Esophagus muscularis mucosa (tissue), 4 donors: ENCODE measurements at places on chromosomes 2 and 18. TPM values are rescaled to one million over a fixed set of nuclear protein-coding genes. Genes with fewer than 3 reads are reported as not detected.

DNA sequence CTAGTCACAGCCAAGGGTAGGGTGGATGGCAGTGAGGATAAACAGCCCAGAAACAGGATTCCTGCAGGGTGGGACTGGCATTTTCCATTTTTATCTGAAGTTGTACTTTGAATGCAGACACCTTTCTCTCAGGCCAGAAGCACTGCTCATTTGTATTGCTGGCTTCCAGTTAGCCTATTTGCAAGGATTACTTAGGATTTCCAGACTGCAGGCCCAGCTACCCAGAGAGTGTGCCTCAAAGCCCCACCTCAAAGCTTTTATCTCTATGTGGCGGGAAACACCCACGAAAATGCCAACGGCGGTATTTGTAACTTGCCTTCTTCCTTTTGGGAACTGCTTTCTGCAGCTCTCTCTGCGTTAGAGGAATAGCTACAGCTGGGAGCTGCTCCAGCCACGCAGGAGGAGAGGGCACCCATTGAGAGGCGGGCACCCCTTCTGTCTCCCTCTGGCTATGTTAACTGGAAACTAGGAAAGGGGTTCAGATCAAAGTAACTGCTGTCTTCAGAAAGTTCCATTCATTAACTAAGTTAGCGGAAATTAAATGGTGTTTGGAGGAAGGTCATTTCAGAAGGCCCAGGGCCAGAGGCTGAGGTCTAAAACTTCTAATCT lies 144.9 kb downstream of the TGIF1 start:
- peak overlapping the region; percentile 89 for H3K27ac ChIP-seq
- peak overlapping the region; percentile 53 for H3K4me3 ChIP-seq
- no peak for DNase-seq
- H3K27me3 ChIP-seq, result no peaks in the 10 kb centered on the region

The MLPH gene
- 7.7 TPM for total RNA-seq

DNA sequence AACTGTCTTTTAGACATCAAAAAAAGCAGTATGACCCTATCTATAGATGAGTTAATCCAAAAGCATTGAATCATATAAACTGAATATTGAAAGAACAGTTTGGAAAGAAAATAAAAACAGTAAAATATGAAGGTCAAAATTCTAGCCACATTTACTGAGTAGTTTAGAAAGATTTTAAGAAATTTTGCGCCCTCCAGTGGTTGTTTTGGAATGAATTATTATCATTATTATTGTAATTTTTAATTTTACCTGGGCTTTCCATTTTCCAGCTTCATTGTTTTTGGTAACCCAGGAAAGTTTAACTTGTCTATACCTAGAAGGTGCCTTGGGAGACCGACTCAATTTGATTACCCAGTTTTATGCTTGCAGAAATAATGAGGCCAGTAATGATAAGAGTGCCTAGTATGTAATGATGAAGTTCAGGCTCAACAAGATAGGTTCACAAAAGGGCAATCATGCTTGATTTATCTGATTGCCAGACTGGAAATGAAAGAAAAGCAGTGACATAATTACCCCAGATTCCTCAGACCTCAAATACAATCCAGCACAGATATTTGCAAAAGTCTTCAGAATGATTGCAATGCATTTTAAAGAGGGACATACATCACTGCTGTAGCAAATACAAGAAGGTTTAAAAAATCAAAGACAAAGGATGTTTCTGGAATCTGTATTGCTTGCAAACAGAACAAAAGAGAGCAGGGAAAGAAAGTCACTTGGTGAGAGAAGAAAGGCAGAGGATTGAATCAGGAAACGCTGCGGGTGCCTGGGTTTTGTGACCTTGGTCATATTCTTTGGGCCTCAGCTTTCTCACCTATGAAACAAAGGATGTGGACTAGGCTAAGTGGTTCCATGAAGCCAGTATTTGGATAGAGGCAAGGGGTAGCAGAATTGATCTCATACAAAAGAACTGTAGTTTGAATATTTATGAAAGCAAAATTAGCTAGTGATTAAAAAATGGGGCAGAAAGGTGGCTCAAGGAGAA lies 153.8 kb downstream of the MAP2 start:
- H3K4me1 ChIP-seq, result peaks cover 3% of the 10 kb centered on the region
- H3K36me3 ChIP-seq, result no peaks in the 10 kb centered on the region
- no peak for DNase-seq
- H3K27ac ChIP-seq, result no peak overlapping the region
- H3K27me3 ChIP-seq, result no peaks in the 10 kb centered on the region
- H3K4me3 ChIP-seq, result no peak overlapping the region

DNA sequence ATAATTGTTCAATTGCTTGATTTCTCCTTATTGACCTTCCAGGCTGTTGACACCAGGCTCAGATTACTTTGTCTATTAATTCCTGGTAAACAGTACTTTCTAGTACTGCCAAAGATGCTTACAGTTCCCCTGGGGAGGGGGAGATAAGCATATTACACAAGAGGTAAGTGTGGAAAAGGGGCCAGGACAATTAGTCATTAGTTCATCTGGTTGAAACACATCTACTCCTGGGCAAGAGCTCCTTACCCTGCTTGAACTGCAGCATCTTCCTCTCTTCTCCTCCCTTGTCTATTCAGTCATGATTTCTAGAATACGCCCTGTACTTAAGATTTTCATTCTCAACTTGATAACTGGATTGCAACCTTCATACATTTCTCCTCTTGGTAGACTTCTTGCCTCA lies 10.4 kb upstream of the SPATS2L start:
- H3K36me3 ChIP-seq, result no peaks in the 10 kb centered on the region
- no peak for DNase-seq
- no peak overlapping the region for H3K4me3 ChIP-seq

- H3K36me3 ChIP-seq, result no peaks in the 10 kb centered on the region
- no peak overlapping the region for H3K27ac ChIP-seq
- no peaks in the 10 kb centered on the region for H3K4me1 ChIP-seq
- H3K27me3 ChIP-seq, result no peaks in the 10 kb centered on the region
- H3K4me3 ChIP-seq, result no peak overlapping the region
- DNase-seq, result no peak
These were observed 76.5 kb downstream of the NOL10 start for GRCh38 chr2:10613263-10613662.

GRCh38 chr2:197926673-197927072 lies 122.3 kb downstream of the PLCL1 start:
- no peak overlapping the region for H3K27ac ChIP-seq
- peaks cover 16% of the 10 kb centered on the region for H3K4me1 ChIP-seq
- no peaks in the 10 kb centered on the region for H3K36me3 ChIP-seq
- H3K4me3 ChIP-seq, result no peak overlapping the region
